CD4-positive, CD25-positive, alpha-beta regulatory T cell (primary cell): ENCODE measurements at places on chromosomes 7 and 10. TPM values are rescaled to one million over a fixed set of nuclear protein-coding genes. Genes with fewer than 3 reads are reported as not detected.

DNA sequence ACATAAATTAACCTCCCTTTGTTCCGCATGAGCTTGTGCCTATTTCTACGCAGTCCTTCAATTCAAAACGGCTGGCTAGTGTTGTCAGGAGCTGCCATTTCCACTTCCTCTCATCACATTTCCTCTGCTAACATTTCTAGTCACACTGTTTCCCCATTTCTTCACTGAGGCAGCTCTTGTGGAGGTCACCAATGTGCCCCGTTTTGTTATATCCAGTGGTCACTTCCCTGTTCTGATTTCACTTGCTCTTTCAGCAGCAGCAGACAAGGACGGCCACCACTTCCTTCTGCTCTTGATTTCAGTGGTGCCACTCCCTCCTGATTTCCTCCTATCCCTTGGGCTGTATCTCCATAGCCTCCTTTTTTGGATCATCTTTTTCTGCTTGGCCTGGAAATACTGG, 64.8 kb upstream of the SEC61G start:
- no peak for DNase-seq
- no peak overlapping the region for H3K4me3 ChIP-seq
- H3K36me3 ChIP-seq = no peaks in the 10 kb centered on the region
- H3K27ac ChIP-seq = no peak overlapping the region
- H3K4me1 ChIP-seq = no peaks in the 10 kb centered on the region
- H3K27me3 ChIP-seq = peaks cover 12% of the 10 kb centered on the region

The DKK1 gene
- total RNA-seq = not detected

The NKX1-2 gene
- not detected for total RNA-seq

The CRTAC1 gene
- not detected for total RNA-seq

DNA sequence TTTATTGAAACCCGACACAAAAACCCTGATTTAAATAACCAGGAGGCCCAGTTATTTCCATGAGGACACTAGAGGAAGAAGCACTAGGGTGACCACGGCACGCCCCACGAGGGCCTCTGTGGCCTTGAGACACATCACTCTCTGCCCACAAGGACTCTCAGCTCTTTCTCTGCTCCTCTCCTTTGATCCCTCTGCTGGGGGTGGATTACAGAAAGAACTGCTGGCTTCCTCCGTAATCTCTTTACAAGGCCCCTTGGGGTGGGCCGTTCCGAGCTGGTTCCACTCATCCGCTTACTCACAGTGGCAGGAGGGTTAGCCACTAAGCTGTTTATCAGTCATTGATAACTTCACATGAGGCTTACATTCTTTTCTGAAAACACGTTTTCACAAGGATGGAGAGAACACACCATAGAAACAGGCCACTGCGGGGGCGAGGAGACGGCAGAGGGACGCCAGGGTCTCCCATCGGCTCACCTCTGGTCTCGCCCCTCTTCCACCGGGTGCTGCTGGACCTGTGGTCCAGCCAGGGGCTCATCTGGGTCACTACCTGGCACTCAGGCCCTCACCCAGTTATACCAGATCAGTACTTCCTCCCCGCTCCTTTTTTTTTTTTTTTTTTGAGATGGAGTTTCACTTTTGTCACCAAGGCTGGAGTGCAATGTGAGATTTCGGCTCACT, 17.6 kb upstream of the PFKFB3 start:
- no peak overlapping the region for H3K27ac ChIP-seq
- DNase-seq = no peak
- no peak overlapping the region for H3K4me3 ChIP-seq
- H3K4me1 ChIP-seq = no peaks in the 10 kb centered on the region
- no peaks in the 10 kb centered on the region for H3K27me3 ChIP-seq
- no peaks in the 10 kb centered on the region for H3K36me3 ChIP-seq
